HCEC 1CT (cell line): ENCODE measurements at places on chromosomes 7 and 10.
A peak's percentile ranks its signal among the peaks of the same experiment; 100 is the strongest.

DNA sequence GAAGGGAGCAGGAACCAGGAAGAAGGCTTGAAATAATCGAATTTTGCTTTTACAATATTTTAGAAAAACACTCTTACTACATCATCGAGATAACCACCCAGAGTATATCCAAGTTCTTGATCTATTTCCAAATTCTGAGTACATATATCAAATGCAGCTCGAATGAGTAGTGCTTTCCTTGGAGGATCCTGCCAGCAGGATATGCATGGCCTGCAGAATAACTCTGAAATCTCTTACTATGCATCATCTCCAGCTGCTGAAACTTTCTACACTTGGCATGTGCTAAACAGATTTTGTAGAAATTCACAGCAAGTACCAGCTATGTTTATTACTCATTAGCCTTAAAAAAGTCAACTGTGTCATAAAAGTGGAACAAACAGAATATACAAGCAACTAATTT is 44.0 kb upstream of the ANK3 start:
- DNase-seq, result peak; percentile 84

DNA sequence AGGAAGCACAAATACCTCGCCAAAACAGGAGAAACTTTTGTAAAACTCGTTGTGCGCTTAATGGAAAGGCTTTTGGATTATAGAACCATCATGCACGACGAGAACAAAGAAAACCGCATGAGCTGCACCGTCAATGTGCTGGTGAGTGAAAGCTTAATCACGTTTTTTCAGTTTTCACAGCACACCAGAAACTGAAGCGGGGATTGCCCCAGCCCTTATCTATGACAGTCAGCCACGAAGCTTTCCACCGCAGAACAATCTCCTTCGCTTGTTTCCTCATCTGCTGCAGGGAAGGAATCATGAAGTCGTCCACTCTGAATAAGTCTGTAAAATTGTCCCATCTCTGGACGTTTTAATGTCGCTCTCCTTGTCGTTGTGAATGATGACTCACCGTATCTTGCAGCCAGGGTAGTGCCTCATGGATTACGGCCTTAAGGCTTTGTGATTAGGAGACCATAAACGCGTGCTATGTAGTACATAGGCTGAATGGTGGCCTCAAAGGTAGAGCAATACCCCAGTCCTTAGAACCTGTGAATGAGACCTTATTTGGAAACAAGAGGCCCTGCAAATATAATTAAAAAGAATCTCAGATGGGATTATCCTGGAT is 174.9 kb upstream of the NPS start:
- DNase-seq, result no peak

- peak; percentile 39 for DNase-seq
Observed at GRCh38 chr7:28106321-28106829, 74.2 kb downstream of the JAZF1 start.

- peak; percentile 31 for DNase-seq
Observed at GRCh38 chr10:7301006-7301778, 109.6 kb downstream of the SFMBT2 start.

DNA sequence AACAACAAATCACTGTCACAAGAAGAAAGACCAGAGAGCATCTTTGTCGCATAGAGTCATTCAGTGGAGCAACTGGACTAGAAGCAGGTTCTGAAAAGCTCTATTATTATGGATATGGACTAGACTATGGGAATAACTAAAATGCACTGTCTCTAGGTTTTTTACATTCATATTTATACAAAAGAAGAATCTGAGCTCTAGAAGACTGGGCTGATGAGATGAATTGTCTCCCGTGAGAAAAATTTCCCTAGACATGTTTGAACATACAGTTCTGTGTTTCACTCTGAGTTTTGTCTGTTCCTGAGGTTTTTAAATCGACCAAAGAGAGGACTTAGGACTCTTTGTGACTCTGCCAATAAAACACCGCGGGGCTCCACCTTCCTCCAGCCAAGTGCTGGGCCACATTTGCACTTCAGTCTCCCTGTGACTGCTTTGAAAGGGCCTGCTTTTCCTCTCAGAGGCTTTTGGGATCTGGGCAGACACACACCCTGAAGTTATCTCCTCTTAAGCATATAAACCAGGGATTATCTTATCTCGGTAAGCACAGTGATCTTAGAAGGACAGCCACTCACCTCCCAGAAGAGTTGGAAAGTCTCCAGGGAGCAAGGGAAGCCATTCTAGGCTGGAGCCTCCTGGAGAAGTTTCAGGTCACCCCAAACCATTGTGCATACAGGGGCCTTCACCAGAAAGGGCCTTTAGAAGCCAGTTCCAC is 101.0 kb upstream of the JCAD start:
- DNase-seq, result no peak

DNA sequence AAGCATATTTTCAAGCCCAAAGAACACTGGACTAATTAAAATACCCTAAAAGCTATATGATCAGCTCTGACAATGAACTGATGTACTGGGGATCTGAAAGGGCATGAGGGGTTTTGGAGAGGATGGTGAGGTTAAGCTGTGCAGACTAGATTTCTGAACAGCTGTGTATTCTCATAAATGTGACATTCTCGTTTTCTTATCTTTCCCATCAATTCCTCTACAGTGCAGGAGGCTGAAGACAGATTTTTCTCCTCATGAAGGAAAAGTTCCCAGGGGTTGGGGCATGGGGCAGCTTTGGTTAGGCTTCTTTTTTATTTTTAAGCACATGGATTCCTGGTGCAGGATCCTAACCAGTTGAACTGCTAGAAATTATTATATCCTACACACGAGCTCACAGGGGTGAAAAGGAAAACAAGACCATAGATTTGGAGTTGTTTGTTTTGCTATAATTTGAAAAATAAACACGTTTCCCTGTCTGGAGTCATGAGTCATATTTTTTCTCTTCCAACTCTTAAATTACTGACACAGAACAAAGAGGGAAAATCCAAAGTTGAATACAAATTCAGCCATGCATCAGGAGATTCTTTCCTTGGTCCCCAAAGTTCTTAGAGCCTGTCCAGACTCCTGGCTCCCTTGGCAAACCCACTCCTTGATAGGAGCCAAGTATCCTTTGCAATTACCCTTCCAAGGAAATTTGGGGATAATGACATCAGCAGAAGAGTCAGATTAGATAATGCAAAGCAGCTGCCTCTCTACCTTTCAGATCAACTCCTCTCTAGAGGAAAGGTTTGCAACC is 147.7 kb upstream of the NPVF start:
- no peak for DNase-seq
